ENCODE measurements at places on chromosomes 1 and 21.

DNA sequence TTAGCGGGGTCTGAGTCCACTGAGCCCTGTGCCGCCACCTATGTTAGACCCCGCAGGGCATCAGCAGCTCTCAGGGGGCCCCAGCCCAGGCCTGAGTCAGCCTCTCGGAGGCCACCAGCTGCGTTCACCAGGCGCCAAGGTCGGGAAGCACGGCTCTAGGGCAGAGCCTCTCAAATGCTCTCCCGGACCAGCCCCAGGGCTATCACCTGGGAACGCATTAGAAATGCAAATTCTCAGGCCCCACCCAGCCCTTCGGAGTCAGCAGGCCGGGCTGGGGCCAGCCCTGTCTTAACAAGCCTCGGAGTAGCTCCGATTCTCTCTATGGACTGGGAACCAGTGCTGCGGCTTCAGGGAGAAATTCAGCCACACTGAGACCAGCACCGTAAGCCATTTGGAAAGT lies 37.2 kb upstream of the TSPEAR start:
- no peak for DNase-seq

DNA sequence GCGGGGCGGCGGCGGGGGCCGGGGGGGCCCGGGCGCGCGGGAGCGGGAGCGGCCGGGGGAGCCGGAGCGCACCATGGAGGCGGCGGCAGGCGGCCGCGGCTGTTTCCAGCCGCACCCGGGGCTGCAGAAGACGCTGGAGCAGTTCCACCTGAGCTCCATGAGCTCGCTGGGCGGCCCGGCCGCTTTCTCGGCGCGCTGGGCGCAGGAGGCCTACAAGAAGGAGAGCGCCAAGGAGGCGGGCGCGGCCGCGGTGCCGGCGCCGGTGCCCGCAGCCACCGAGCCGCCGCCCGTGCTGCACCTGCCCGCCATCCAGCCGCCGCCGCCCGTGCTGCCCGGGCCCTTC lies 546 bp downstream of the SKI start:
- no peak for DNase-seq

- DNase-seq: no peak
These were observed 458.7 kb upstream of the ADAMTS5 start for GRCh38 chr21:27425574-27425973.

- DNase-seq: no peak
These were observed 3.2 kb downstream of the IFT25 start for GRCh38 chr1:53942127-53942957.

DNA sequence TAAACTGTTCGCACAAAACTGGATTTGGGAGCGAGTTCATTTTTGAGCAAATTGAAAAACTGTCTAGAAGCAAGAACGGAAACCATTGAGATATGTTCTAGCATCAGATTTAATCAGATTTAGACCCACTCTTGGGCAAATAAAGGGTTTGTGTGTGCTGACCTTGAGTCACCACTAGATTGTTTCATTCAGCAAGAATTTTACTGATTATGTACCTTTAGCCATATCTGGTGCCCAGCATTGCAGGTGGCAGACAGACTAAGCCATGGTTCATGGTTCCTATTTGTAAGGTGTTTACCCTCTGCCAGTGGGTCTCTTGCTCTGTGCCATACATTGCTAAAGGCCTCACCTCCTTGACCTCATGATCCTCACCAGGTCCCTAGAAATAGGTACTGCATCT lies 1.4 kb downstream of the NUDC start:
- DNase-seq: no peak

- no peak for DNase-seq
These were observed 207.5 kb downstream of the SETD4 start for GRCh38 chr21:35852820-35853219.

DNA sequence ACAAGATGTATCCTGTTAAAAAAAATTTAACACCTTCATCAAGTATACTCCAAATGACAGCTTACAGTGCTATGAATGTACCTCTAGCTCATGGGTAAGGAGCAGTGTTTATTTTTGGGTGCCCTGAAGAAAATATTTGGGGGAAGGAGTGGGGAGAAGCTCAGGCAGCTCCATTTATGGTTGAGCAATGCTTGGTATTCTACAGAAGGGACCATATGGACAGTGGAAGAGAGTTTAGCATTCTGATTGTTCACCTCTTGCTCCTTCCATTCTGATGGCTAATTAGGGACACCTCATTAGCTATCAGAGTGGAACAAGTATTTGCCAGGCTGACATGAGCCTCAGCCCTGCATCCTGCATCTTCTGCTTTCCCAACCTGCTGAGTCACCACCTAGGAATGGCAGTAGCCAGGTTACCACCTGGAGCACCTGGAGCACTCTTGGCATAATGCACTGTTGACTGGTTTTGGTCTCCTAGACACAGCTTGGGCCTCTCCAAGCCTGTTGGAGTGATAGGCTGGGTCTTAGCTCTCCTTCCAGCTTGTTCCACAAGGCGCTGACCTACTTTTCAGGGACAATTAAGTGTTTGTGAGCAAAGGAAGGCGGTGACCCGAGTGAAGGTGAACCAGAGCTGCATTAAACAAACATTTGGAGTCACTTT lies 62.0 kb upstream of the MACF1 start:
- DNase-seq: no peak

DNA sequence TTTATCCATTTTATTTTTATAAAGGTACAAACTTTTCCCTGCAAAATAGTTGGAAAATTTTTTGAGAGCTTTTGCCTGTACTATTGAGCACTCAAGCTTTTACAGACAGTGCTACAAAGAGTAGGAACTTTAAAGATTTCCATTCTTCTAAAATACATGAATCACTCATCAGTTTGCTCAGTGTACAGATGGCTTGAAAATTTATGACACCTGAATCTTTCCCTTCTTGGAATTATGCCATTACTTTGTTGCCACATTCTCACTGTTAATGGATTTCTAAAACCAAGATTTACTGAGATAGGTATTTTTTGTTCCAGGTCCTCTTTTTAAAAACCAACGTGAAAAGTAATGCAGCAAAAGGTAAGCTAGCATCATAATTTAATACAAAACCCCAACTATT lies 76.0 kb downstream of the GPATCH2 start:
- DNase-seq: no peak

DNA sequence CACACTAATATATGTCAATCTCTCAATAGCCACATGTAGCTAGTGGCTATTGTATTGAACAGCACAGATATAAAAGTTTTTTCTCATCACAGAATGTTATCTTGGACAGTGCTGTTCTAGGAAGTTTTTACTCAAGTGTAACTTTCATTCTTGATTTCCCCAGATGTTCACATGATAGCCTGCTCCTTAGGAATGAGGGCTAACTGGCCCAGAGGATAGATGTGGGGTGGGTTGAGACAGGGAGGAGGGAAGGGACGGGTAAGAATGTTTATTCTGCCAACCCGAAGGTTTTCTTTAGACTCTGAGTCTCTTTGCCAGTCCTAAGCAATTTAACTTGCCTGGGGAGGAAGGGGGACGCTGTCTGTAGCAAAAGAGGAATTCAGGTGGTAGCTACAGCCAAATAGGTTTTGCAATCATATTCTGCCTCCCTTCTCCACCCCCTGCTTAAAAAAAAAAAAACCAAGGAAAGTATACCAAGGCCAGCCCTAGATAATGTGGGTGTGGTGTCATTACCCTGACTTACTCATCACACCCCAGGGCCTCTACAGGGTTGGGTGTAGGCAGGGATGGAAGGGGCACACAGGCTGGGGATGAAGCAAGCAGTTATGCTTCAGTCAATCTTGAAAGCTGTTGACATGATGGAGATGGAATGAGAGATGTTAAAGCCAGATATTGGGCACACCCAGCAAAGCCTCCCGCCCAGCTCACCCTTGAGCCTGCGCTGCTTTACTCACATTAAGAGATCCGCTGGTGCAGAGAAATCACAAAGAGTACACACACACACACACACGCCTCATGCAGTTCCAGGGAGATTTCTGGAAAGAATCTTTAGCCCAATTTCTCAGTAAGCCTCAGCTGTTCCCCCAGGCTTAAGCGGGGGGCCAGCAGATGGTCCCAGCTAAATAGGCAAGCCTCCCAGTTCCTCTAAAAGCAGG lies 59.9 kb downstream of the PLXNA2 start:
- DNase-seq: no peak

DNA sequence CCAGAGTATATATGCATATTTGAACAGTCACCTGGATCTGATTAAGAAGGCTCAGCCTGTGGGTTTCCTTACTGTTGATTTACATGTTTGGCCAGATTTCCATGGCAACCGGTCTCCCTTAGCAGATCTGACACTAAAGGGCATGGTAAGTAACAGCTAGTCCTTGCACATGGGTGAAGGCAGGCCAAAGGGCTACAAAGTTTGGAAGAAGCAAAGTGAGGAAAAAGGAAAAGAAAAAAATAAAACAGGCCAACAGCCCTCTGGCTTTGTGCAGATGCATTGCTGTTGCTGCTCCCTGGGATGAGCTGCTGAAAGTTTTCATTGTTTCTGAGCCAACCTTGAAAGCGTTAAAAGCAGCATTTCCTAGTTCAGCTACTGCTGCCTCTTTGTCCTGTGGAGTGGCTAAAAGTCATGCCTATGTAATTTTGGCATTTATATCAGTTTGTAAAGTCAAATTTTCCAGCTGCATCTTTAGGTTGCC lies 176.5 kb upstream of the HOOK1 start:
- no peak for DNase-seq

- no peak for DNase-seq
These were observed 75.0 kb downstream of the SSBP3 start for GRCh38 chr1:54331091-54331772.

DNA sequence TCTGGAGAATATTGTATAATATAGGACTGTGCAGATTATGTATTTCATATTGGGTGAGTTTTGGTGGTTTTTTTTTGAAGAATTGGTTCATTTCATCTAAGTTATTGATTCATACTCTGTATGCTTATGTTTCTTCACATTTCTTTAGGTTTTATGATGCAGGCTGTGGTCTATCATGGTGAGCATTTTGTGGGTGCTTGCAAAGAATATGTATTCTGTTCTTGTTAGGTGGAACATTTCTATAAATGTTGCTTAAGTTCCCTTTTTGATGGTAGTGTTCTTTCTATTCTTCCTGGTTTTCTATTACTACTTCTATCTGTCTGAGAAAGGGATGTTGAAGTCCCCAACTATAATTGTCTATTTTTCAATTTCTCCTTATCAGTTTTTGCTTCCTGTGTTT lies 42.6 kb downstream of the PKN2 start:
- DNase-seq: no peak

DNA sequence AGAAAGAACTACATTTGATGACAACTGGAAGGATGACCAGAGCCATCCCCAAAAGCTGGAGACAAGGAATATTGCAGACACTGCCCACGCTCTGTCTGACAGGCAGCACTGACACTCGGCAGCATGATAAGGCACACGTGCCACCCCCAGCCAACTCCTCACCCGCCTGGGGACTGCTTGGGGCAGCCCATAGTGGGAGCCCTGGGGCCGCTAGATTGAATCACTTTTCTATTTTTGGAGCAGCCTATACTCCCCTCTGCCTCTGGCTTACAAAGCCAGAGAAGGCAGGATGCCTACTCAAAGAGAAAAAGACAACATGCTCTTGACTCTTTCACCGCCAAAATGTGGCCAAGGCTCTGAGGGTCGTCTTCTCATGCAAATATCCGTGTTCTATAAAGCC lies 1.3 kb downstream of the SMG5 start:
- no peak for DNase-seq

DNA sequence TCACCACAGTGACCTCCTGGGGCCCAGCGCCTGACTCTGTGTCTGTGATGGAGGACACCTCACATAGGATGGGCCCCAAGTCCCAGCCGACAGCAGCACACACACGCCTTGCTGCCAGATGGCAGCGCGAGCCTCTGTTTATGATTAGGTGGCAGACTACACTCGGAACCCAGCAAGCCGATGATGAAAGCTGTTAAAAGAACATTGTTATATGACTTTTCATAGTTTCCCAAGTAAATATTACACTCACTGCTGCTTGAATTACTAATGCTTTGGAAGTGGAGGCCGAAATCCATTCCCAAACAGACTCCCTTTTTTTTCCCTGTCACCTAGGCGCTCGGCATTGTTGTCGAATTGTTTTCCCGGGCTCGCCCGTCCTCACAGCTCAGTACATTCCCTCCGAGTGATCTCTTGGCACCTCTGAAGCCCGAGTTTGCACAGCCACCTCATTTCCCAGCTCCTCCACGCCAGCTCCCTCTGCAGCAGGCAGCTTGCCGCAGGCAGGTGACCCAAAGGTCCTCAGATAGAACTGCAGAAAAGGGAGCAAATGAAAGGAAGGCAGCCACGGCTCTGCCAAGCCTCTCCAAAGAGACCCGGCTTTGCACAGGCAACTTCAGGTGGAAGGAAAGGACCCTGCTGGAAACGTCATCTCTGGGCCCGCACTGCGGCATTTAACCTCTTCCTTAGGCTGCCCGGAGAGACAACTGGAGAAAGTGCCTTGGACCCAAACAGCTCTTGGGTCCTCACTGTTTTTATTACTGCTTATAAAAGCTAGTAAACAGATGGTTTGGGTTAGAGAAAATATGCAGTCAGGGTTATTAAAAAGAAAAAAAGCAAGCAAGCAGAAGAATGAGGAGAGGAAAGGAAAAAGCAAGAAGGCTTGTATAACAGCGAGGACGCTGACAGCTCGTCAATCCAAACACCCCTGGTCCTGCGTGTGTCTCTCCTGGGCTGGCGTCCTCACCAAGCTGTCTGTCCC lies 72.2 kb upstream of the SLC25A33 start:
- DNase-seq: no peak
